ENCODE measurements at places on chromosomes 6 and 20.
A peak's percentile ranks its signal among the peaks of the same experiment; 100 is the strongest.

GRCh38 chr20:45359406-45360148 is 3.4 kb upstream of the SYS1 start:
- peak; percentile 51 for DNase-seq

GRCh38 chr6:133609415-133610226 is 279.3 kb upstream of the TCF21 start:
- no peak for DNase-seq

DNA sequence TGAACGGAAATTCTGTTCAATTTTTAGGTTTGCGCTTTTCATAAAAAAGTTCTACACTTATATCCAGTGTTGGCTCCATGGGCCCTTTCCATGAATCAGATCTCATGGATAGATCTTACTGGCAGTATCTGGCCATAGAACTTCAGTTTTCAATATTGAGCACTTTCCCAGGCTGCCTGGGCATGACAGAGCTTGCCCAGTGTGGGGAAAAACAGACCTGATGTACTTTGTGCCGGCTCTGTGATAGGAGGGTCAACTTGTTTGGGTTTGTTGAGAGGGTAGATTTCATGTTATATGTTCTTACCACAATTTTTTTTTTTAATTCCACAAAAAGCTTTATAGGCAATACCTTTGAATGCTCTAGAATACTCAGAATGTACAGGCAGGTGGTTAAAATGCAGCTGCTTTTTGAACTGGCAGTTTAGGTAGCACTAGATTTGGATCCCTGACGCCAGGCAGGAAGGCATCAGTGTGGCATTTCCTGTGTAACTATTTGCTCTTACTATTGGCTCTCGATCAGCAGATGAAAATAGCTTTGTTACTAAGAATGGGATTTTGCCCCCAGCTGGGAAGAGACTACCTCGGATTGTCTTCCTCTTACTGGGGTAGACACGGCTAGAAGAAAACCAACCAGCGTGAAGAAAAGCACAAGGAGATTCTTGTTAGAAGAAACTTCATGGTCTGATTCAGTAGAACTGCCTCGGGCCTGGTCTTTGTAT is 404.9 kb upstream of the SOX4 start:
- DNase-seq = no peak

DNA sequence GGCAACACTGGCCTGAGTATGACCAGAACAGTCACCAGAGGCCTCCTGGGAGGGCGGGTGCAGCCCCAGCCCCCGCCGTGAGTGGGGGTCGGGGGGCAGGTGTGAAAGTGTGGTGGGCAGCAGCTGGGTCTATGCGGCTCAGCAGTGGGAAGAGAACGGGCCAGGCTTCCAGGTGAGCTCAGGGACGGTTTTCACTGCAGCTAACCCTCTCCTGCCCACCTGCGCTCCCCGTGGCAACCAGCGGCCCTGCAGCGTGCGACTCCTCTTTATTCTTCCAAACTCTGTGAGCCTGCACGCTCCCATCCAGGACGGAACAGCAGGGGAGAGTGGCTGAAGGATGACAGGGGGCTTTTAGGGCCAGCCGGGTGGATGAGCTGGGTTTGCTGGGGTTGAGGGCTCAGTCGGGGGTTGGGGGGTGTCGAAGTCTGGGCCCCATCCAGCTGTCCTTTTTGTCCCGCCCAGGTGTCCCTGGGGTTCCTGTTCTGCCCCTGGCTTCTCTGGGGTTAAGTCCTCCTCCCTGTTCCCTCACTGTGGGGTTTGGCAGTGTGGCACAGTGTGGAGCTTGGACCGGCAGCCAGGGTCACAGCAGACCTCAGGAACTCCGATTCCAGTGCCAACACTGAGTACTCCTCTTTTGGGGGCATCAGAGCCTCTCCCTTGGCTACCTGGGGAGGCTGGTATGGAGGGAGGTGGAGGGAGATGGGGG is 859 bp upstream of the BIRC7 start:
- DNase-seq = peak; percentile 92

DNA sequence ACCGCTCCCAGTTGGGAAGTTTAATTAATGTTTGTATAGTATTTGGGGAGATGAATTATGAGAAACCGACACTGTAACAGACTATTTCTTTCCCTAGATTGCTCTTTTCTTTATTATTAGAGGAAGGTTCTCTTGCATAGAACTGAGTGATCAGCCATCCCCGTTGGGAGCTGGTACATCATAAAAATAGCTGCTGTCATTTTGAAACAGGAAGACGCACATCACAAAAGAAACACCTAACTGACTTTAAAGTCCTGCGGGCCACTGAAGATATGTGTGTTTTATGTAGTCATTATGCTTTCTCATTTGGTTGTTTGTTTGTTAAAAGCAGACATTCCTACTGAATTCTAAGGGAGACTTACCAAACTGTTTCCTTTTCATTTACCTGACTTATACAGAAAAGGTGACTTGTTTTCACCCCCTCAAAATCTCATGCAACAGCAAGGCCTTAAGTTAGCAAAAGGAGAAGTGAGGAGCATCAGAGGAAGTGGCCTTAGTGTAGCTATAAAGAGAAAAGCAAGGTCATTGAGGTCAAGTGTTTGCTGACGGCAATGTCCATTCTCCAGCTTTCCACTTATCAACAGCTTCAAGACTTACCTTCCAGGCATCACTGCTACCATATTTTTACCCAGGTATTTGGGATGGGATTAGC is 91.0 kb downstream of the PKHD1 start:
- DNase-seq = no peak

DNA sequence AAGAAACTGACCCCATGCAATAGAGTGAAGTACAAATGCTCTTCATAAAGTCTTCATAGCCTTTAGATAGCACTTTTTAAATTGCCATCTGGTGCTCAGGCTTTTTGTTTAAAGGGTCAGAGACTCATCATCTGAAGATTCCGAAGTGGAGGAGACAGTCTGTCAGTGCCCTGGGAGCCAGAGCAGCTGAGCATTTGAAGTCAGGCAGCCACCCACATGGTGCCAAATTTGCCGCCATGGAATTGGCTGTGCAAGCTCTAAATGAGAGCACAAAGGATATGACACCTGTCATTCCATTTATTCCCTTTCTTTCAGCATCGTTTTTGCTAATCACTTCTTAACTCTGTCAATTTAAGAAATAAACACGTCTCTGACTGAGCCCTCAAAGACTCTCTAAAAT is 32.8 kb upstream of the CEP162 start:
- DNase-seq = no peak

DNA sequence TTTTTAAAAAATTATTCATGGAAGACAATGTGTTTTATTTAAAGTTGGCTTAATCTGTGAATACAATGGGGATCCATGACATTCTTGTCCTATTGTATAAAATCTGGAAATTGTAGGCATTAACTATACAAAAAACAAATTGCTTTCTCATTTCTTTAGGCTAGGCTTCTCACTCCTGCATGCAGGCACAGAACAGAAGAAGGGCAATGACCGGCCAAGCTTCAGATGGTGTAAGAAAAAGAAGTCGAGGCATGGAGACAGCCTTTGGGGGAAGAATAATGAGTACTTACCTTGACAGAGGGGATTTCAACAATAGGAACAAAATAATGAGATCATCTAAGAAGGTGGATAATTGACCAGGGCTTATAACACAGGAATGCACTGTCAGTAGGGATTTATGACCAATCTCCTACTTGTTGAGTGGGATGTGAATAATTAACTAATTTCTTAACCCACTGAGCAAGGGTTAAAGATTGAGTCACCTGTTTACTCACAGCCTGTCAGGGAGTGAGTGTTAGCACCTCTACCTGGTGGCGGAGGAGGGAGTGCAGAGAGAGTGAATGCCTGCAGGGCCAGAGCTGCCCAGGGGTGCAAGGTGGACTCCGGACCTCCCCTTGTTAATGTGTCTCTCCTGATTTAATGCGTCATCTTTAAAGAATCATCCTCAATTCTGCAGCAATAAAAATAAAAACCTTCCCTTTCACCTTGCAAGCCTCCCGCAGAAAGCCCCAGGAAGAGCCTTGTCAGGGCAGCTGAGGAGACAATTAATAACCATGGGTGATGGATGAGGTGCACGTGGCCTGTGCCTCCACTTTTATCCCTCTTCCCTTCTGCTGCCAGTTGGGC is 3.9 kb downstream of the SLC22A2 start:
- peak; percentile 75 for DNase-seq

GRCh38 chr6:6962086-6962485 is 145.7 kb upstream of the RREB1 start:
- no peak for DNase-seq

DNA sequence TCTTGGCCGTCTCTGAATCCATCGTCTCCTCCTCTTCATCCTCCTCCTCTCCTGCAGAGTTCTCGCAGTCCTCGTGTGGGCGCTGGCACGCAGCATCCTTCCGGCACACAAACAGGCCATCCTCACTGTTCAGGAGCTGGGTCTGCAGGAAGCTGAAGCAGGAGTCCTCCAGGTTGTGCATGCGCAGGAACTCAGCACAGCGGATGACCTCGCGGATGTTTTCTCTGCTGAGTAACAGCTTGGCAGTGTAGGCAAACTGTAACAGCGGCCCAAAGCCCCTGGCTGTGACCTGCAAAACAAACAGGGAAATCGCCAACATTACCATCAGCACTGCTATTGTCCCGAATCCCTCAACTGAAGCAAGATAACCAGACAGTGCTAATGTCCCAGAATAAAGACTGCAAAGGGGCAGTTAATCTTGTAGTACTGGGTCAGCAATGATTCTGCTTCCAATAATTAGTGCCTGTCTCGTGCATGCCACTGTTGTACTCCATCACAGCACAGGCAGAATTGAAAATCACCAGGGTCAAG is 57.4 kb downstream of the GJA10 start:
- peak; percentile 75 for DNase-seq

DNA sequence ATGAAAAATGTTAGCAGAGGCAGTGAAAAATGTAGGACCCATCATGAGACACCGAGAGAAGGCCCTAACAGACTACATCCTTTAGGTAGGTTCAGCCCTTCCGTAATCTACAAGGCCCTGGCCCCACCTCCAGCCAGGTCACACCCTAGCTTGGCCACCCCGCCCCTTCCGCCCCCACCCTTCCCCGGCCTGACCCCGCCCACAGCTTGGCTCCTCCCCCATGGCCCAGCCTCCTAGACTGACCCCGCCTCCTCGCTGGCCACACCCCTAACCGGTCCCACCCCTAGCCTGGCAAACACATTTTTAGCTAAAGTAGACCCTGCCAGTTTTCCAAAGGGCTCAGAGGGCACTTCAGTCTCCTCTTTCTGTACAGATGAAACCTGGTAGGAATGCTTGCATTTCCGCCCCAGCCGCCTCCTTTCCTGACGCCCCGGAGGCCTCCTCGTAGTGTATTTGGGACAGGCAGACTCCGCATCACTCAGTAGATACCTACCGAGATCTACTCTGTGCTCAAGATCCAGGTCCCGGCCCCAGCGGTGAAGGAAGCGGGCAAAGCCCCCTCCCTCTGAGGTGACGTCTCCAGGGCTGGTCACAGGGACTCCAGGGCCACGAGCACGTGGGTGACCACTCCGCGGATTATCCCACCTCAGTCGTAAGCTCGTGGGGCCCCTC is 443.5 kb downstream of the PREX1 start:
- DNase-seq = peak; percentile 92

DNA sequence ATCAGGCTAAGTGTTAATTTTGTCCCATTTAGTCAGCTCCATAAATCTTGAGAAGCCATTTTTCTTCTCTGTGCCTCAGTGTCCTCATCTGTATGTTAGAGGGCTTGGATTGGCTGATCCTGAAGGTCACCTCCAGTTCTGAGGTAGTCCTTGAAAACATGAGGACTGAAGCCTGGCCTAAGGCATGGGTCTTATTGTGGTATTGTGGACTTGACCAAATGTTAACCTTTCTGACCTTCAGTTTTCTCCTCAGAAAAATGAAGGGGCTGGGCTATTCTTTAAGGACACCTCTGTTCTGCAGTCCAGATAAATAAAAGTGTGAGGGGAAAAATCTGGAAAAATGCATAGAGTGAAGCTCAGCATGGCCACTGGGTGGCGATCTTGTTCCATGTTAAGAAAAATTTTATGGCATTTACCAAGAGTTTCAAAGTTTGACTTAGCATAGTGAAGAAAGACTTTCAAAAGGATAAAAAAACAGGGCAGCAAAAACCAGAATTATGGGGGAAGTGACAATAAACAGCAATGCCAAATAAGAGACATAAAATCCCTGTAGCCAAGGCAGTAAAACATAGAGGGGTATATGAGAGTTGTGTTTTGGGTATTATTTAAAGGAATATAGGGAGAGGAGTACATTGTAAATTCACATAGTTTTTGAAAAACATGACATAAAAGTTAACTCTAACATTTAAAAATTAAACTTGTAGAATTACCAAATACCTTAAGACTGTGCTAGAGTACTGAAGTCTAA is 13.2 kb upstream of the TFB1M start:
- peak; percentile 82 for DNase-seq

- DNase-seq = no peak
Observed at GRCh38 chr20:2349801-2350200, 30.9 kb upstream of the TGM6 start.
